ENCODE measurements at places on chromosomes 3 and 15.

- DNase-seq, result no peak
Observed at GRCh38 chr3:32383136-32383711, 8.4 kb upstream of the CMTM7 start.

- no peak for DNase-seq
Observed at GRCh38 chr3:110193074-110193473, 855.7 kb upstream of the DPPA4 start.

DNA sequence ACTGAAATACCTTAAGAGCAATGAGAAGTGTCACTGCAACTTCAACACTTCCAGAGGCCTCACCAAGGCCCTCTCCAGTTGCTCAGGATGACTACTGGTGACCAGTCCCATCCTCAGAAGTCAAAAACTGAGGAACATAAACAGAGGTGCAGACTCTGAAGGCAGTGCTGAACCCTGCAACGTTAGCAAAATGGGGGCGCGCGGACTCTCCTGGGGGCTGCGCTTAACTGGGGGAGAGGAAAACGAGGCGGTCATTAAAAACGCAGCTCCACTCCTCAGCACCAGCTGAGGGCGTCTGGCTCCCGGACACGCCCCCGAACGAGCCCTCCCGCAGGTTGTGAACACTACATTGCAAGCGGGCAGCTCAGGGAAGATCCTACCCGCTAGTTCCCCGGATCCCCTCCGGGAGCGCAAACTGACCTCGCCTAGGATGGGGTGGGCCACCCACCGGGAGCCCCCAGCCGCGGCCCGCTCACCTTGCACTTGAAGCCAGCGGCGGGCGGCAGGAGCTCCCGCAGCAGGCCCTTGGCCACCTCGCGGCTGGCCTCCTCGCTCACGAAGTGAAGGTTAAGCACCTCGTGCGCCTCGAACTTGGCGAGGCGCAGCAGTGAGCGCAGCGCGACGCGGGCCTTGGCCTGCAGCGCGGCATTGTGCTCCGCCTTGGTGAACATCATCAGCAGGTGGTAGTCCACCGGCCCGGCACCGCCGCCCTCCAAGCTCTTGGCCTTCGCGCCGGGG is 711 bp downstream of the XXYLT1 start:
- peak; percentile 15 for DNase-seq

DNA sequence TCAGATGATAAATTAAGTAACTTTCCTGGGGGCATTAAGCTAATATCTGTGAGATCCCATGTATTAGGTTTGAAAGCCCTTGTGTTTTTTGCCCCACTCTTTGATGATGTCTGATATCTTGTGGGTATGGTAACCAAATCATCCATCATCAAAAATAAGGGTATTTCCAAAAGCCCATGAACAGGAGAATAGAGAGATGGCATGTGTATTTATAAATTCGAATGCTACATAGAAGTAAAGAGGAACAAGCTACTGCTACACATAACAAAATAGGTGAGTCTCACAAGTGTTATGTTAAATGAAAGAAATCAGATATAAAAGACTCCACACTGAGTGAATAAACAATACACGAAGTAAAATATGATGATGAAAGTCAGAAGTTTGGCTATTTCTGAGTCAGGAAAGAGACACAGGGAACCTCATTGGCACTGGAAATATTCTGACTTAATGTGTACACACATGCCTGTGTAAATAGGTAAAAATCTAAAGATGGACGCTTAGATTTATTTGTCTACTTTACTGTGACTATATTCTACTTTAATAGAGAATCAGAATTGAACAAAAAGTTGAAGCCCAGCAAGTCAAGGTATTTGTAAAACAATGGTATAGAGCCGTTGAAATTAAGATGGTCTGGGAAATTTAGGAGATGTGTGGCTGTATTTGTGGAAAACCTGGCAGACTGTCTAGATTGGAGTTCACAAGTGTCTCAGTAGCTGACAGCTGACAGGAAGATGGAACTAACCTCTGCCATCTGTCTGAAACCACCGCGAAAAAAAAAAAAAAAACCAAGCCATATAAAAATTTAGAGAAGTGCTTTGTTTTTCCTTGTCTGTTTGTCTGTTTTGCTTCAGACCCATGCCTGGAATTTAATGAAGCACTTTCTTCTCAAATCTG is 111.0 kb upstream of the TGFBR2 start:
- no peak for DNase-seq

- DNase-seq, result no peak
Observed at GRCh38 chr15:43294091-43294706, 27.5 kb upstream of the TGM5 start.

GRCh38 chr3:135576751-135577150 is 388.8 kb upstream of the PPP2R3A start:
- DNase-seq, result no peak

- DNase-seq, result no peak
Observed at GRCh38 chr3:98796334-98796733, 33.2 kb downstream of the ST3GAL6 start.

DNA sequence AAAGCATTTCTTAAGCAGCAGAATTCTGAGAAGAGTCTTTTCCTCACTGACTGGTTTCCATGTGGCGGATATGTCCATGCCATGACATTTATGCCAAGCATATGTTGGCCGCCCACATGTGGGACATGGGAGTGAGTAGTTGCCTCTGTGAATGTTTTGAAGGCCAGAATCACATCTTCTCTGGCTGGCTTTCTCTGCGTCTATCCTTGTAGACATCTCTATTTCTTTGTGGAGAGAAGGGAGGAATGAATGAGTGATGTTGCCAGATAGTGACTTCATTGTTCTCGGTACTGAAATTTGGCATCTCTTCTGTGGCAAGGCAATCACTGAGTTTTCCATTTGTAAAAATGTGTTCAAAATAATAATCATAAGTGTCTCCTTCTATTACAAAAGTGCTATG is 316.0 kb downstream of the CLSTN2 start:
- DNase-seq, result no peak

DNA sequence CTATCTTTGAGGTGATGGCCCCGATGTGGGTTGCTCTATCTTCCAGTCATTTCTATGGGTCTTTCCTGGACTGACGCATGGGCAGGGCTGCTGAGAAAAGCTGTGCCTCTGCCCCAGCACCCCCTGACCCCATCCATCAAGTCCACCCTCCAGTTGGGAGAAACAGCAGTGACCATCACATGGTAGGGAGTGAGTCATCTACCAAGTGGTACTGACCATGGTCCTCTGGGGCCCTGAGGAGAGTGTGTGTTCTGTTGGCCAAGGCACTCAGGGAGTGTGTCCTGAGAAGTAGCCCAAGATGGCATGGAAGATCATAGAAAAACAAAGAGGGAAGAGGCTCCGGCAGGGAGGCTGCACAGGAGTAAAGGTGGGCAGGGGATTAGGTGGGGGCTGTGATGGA is 1.6 kb upstream of the DNAH1 start:
- no peak for DNase-seq

Measured in effector memory CD4-positive, alpha-beta T cell (primary cell).